ENCODE measurements at places on chromosomes 1 and 21. TPM values are rescaled to one million over a fixed set of nuclear protein-coding genes. Genes with fewer than 3 reads are reported as not detected.

SLC44A5 gene
- total RNA-seq, result 0.55 TPM

GRCh38 chr1:216533776-216534175 lies 110.5 kb upstream of the USH2A start:
- no peaks in the 10 kb centered on the region for H3K36me3 ChIP-seq
- no peak overlapping the region for H3K4me3 ChIP-seq
- no peak overlapping the region for H3K27ac ChIP-seq
- H3K27me3 ChIP-seq, result no peaks in the 10 kb centered on the region
- peaks cover 12% of the 10 kb centered on the region for H3K4me1 ChIP-seq

- H3K27ac ChIP-seq, result no peak overlapping the region
- H3K36me3 ChIP-seq, result peaks cover 60% of the 10 kb centered on the region
- no peak for DNase-seq
- H3K4me3 ChIP-seq, result no peak overlapping the region
- H3K4me1 ChIP-seq, result no peaks in the 10 kb centered on the region
- no peaks in the 10 kb centered on the region for H3K27me3 ChIP-seq
These were observed 22.8 kb downstream of the TTC3 start for GRCh38 chr21:37095821-37096220.

DNA sequence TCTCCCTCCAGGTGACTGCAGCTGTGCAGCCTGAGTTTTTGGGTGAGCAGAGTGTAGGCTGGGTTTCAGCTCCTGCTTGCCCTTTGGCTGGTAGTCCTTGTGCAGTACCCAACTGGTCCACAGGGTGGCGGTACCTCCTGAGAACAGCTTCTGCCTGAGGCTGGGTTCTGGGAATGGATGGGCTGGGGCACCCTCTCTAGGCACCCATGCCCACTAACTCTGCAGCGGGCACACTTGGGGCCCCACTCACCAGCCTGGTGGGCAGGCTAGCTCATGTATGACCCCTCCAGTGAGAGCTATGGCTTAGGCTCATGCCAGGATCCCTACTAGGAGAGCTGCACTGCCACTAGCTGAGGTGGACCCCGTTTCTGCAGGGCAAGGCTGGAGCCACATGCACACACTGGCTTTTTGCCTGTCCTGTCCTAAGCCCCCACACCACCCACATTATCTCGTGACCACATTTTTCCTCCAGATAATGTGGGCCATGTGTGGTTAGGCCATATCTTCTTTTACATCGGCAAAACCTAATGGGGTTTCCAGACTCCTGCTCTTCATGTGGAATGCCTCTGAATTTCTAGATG lies 15.5 kb upstream of the GSTM4 start:
- H3K4me3 ChIP-seq, result no peak overlapping the region
- DNase-seq, result peak; percentile 91
- no peaks in the 10 kb centered on the region for H3K27me3 ChIP-seq
- peaks cover 8% of the 10 kb centered on the region for H3K4me1 ChIP-seq
- H3K27ac ChIP-seq, result no peak overlapping the region
- no peaks in the 10 kb centered on the region for H3K36me3 ChIP-seq

DNA sequence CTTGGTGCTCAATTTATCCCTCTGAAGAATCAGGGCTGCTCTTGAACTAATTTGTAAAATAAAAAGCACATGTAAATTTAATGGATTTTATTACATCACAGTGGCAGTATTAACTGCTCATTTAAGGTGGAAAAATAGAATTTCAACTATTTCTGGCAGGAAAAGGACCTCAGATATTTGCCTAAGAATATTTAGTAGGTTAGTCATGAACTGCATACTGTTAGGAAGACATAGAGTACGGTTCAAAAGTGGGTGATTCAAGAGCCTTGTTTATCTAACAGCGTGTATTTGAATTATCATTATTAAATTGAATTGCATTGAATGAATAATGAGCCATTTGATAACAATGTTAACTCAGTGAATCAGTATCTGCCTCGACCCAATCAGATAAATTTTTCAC lies 248.8 kb upstream of the PBX1 start:
- no peaks in the 10 kb centered on the region for H3K36me3 ChIP-seq
- no peaks in the 10 kb centered on the region for H3K4me1 ChIP-seq
- H3K27me3 ChIP-seq, result no peaks in the 10 kb centered on the region
- no peak for DNase-seq

DNA sequence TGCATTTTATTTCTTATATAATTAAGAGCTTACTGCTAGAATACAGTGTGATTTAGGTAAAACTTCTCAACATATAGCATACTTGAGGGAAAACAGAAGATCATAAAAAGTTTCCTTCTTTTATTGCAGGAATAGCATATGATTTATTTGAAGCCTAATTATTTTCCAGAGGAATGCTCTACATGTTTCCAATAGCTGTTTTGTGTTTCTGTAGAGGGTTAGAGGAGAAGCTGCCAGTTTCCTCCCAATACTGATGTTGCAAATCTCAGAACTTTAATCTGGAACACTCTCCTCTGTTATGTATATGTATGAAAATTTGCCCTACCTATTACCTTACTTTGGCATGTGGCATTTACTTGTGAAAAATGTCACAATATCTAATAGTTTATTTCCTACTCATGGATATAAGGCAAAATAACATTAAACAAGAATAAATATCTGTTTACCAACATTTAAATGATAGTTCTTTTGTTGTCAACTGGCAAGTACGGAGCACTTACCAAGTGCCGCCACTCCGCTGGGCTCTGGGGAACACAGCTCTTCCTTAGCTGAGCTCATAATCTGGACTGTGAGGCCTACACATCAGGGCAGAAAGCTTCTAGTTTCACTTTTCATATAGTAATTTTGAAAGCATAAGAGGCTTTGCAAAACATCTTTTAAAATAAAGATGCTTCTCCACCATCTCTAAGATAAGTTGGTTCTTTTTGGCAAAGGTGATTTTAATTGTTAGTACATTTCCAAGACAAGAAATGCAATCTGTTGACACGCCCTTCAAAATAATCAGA lies 239.8 kb upstream of the C1orf105 start:
- H3K4me1 ChIP-seq, result peaks cover 32% of the 10 kb centered on the region
- peak overlapping the region; percentile 85 for H3K27ac ChIP-seq
- peak; percentile 59 for DNase-seq
- H3K4me3 ChIP-seq, result peak overlapping the region; percentile 25
- H3K36me3 ChIP-seq, result no peaks in the 10 kb centered on the region

DNA sequence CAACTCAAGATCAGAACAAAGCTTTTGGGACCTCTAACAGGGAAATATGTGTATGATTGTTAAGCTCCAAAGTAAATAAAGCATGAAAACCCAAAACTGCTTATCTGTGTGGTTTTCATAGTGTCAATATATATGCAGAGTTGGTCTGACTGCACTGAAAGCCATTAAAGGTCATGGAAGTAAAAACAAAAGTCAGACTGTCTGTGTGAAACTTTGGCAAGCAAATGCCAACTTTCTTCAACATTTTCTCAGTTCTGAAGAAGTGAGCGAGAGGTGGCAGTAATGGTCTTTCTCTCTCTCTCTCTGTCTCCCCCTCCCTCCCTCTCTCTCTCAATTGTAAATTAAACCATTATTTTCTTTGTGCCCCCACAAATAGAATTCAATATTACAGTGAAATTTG lies 100.1 kb upstream of the S1PR1 start:
- H3K4me3 ChIP-seq, result no peak overlapping the region
- H3K27ac ChIP-seq, result no peak overlapping the region
- H3K4me1 ChIP-seq, result peaks cover 17% of the 10 kb centered on the region
- no peaks in the 10 kb centered on the region for H3K36me3 ChIP-seq

GRCh38 chr1:18719786-18720451 lies 89.3 kb downstream of the PAX7 start:
- H3K36me3 ChIP-seq, result no peaks in the 10 kb centered on the region
- H3K27me3 ChIP-seq, result peaks cover 94% of the 10 kb centered on the region
- DNase-seq, result no peak
- H3K4me1 ChIP-seq, result no peaks in the 10 kb centered on the region
- no peak overlapping the region for H3K27ac ChIP-seq

ABCD3 gene
- 50.9 TPM for total RNA-seq

- H3K4me3 ChIP-seq, result no peak overlapping the region
- no peaks in the 10 kb centered on the region for H3K27me3 ChIP-seq
- DNase-seq, result no peak
- no peaks in the 10 kb centered on the region for H3K36me3 ChIP-seq
- peaks cover 21% of the 10 kb centered on the region for H3K4me1 ChIP-seq
These were observed 39.5 kb downstream of the RASAL2 start for GRCh38 chr1:178133239-178133989.

OR2T11 gene
- not detected for total RNA-seq

- H3K27ac ChIP-seq, result no peak overlapping the region
- no peak overlapping the region for H3K4me3 ChIP-seq
- H3K27me3 ChIP-seq, result no peaks in the 10 kb centered on the region
These were observed 330.0 kb downstream of the PTPRC start for GRCh38 chr1:198968866-198969265.
